ENCODE measurements at places on chromosomes 12 and 14.

DNA sequence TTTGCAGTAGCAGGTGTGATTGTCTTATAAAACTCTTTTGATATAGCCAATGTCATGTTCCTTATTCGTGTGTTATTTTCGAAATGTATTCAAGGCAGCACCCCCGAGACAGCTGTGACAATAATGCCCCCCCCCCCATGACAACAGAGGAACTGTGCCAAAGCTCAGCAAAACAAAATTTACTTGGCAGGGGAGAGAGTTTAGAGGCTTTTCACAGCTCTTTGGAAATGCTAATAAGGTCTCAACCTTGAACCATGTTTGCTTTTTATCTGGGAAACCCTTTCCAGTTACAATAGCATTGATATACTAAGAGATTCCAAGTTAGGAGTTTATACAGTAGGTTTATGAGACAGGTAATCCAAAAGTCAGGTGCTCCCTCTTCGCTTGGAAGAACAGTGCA lies 56.4 kb upstream of the USP44 start:
- DNase-seq: no peak

DNA sequence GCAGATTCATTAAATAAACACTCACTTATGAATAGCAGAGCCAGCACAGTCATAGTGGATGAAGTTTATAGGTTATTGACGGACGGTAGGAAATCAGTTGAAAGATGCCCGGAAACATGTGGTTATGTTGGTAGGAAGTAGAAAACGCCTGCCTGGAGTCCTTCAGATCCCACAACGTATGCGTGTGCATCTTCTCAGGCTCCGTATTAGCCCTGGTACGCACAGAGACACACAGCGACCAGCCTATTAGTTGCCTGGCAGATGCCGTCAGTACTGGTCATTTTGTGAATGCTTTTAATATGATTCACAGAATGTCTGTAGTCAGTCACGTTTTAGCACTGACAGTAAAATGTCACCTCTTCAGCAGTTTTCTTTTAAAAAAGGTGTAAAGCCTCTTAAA lies 196.4 kb downstream of the RGS6 start:
- no peak for DNase-seq

- DNase-seq: no peak
Measured at GRCh38 chr14:90519262-90519920, 122.6 kb downstream of the CALM1 start.

- DNase-seq: no peak
Measured at GRCh38 chr12:131784909-131785762, 43.1 kb upstream of the MMP17 start.

DNA sequence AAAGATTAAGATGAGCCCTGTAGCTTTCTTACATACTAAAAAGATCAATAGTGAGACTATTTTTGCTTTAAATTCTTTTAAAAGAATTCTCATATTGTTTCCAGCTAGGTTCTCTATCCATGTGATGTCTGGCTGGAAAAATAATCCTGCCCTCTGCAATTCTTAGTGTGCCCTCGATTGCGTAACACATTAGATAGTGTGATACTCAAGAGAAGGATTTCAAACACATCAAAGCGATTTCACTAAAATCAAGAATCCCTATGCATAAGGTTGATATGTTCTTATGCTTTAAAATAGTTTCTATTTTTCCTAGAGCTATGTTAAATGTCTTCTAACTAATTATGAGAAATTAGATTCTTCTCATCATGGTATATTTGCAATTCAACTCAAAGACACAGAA lies 127.3 kb upstream of the PLEKHA5 start:
- no peak for DNase-seq

GRCh38 chr12:13339538-13339937 lies 143.0 kb downstream of the EMP1 start:
- DNase-seq: peak; percentile 16

DNA sequence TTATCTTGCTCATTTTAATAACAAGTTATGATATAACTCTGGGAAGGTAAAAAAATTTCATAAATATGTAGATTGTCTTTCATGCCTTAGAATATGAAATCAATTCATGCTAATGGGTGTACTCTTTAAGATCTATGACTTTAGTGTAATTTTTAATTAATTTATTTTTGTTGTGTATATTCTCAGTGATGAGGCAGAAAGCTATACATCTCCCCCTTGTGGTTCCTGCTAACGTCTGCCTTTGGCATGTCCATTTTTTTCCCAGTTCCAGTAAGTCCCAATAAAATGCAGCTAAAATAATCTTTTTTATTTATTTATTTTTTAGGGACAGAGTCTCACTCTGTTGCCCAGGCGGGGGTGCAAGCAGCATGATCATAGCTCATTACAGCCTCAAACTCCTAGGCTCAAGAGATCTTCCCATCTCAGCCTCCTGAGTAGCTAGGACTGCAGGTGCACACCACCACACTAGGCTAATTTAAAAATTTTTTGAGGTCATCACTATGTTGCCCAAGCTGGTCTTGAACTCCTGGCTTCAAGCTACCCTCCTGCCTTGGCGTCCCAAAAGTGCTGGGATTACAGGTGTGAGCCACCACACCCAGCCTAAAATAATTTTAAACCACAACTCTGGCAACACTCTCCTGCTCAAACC lies 3.3 kb upstream of the CHURC1 start:
- peak; percentile 6 for DNase-seq

- DNase-seq: no peak
Measured at GRCh38 chr12:16245209-16245608, 32.3 kb downstream of the SLC15A5 start.

DNA sequence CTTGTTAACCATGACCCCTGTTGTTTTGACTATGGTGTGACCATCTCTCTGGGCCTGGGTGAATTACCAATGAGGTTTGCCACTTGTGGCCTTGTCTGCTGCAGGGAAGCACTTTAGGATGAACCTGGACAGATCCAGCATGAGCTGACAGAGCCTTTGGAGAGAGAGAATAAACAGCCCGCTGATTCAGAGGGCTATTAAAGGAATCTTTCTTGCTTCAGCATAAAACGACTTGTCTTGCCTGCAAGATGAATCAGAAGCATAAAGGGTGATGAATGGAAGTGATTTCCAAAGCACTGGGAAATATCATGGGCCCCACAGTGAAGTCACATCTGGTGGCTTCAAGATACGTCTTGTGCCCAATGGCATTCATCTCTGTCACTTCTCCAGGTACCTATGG lies 69.0 kb upstream of the WSCD2 start:
- DNase-seq: no peak

GRCh38 chr12:22692964-22693555 lies 68.1 kb downstream of the ETNK1 start:
- no peak for DNase-seq

- peak; percentile 61 for DNase-seq
Measured at GRCh38 chr12:127809275-127809674, 457.7 kb upstream of the TMEM132C start.

DNA sequence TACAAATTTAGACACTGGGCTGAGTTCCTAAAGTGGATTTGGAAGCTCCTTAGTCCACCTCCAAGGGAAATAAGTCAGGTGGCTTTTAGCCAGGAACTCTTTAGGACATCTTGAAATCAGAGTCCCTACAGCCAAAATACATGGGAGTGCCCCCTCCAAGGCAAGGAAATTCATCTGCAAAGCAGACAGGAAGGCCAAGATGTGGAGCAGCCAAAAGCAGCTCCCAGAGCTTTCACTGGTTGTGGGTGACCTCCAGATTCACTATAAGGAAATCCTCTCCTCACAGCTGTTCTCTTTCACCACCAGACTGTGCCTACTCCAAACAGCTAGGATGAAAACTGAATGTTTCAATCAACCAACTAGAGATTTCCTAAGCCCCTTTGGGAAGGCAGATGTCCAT lies 6.6 kb downstream of the TTC9 start:
- no peak for DNase-seq

DNA sequence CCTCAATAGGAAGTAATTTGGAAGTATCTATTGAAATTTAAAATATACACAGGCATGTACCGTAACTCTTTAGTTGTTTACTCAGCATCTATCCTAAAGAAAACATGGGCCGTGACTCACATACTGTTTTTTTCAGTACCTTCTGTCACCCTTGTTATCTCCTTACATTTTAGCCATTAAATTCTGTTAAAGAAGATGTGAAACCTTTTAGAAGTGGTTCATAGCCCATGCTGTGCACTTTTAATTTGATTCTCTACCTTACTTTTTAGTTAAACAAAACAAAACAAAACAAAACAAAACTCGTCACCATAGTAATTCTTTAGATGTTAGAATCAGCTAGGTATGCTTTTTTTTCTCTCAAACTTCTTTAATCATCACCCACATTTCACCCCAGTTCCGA lies 494.4 kb upstream of the RGS6 start:
- DNase-seq: no peak

GRCh38 chr12:7068994-7069346 lies 8.5 kb downstream of the C1S start:
- no peak for DNase-seq

GRCh38 chr12:71425568-71426299 lies 13.9 kb upstream of the LGR5 start:
- DNase-seq: no peak

GRCh38 chr12:46549527-46550265 lies 177.1 kb upstream of the SLC38A2 start:
- peak; percentile 90 for DNase-seq

DNA sequence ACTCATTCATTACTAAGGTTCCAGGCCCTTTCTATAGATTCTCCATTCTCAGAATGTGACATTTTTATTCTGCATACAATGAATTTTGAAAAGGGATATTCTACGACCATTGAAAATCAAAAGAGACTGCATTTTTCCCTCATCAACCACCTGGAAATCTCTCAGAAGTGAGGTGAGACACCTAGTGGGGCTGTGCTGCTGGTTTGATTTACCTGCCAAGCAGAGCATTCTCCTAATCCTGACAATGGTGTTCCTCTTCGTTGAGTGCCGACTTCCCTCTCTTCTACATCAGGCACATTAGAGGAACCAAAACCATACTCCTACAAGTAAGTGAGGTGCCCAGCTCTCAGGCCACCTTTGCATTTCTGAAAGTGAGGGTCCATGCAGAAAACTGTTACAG lies 14.9 kb downstream of the CKB start:
- DNase-seq: no peak

- no peak for DNase-seq
Measured at GRCh38 chr12:84599539-84599938, 313.1 kb downstream of the SLC6A15 start.

DNA sequence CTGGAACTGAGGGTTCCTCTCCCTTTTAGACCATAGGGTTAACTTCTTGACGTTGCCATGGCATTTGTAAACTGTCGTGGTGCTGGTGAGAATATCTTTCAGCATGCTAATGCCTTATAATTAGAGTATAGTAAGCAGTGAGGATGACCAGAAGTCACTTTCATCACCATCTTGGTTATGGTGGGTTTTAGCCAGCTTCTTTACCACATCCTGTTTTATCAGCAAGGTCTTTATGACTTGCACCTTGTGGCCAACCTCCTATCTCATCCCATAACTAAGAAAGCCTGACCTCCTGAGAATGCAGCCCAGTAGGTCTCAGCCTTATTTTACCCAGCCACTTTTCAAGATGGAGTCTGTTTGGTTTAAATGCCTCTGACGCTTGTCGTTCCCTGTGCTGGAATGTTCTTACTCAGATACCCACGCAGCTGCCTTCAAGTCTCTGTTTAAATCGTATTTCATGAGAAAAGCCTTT lies 44.2 kb downstream of the BBS10 start:
- no peak for DNase-seq

- no peak for DNase-seq
Measured at GRCh38 chr12:29804019-29804418, 20.3 kb upstream of the TMTC1 start.

- DNase-seq: no peak
Measured at GRCh38 chr14:69152902-69153151, at the start of gene DCAF5. Gene DCAF5, minus strand, starts transcription at chr14:69153119. Its CDS starts 141 bp downstream, at chr14:69152978.

GRCh38 chr14:102826161-102826560 lies 48.9 kb downstream of the TRAF3 start:
- no peak for DNase-seq

- no peak for DNase-seq
Measured at GRCh38 chr12:131432532-131433260, 278.2 kb upstream of the SFSWAP start.

DNA sequence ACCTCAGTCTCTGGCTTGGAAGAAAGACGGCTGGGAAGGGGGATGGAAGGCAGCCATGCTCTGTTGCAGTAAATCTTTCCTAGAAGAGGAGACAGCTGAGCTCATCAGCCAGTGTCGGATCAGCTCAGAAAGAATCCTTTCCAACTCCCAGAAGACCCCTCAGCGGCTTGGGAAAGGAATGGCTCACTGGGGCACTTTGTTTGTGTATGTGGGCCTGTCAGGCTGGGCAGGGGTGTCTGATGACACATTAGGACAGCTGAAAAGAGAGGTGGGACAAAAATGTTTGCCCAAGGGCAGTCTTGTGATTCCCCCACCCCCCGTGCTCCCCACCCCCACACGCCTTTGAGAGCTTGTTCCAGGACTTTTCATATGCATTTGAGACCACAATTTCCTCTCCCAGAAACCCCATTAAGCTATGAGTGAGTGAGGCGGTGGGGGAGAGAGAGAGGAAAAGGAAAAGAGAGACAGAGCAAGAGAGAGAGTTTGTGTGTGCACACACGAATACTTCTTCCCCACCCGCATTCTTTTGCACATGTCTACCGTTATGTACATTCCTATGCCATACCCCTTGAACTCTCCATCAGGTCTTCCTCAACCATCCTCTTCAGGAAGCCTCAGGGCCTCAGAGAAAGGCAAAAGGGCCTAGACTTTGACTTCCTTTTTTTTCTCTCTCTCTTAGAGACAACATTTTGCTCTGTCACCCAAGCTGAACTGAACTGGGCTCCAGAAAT lies 198.9 kb downstream of the ZFP36L1 start:
- DNase-seq: no peak
